ENCODE measurements at places on chromosomes 5 and 9.

DNA sequence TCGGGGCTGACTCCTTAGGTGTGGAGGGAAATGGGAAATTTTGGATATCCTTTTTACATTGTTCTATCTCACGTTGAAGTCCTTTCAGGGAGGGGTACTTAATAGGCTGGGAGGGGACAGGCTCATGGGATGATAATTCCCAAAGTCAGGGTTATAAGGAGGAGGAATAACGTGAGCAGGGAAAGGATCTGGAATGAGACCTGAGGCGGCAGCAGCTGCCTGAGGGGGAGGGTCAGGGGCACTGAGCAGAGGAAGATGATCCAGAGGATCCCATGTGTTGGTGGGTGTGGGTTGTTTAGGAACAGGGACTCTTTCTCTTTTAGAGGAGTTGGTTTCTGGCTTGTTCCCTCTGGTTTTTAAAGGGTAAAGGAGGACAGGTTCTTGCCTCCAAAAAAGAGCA, 18.7 kb downstream of the IFT74 start:
- no peak overlapping the region for H3K27ac ChIP-seq
- no peak overlapping the region for H3K4me3 ChIP-seq
- no peak for DNase-seq
- H3K27me3 ChIP-seq = no peaks in the 10 kb centered on the region
- peaks cover 2% of the 10 kb centered on the region for H3K4me1 ChIP-seq

DNA sequence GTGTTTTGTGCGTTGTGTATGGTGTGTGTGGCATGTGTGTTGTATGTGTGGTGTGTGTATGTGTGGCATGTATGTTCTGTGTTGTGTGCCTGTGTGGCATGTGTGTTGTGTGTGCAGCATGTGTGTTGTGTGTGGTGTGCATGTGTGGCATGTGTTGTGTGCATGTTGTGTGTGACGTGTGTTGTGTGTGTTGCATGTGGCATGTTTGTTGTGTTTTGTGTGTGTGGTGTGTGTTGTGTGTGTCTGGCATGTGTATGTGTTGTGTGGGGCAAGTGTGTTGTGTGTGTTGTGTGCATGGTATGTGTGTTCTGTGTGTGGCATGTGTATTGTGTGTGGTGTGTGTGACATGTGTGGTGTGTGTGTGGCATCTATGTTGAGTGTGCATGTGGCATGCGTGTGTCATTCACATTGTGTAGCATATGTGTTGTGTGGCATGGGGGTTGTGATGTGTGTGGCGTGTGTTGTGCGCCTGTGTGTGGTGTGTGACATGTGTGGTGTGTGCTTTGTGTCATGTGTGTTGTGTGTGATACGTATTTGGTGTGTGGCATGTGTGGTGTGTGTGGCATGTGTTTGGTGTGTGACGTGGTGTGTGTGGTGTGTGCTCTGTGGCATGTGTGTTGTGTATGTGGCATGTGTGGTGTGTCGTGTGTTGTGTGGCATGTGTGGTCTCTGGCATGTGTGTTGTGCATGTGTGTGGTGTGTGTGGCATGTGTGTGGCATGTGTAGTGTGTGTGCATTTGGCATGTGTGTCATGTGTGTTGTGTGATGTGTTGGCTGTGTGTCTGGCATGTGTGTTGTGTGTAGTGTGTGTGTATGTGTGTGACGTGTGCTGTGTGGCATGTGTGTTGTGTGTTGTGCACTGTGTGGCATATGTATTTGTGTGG, 46.6 kb upstream of the IRX4 start:
- peaks cover 16% of the 10 kb centered on the region for H3K27me3 ChIP-seq
- H3K27ac ChIP-seq = no peak overlapping the region
- H3K36me3 ChIP-seq = no peaks in the 10 kb centered on the region
- DNase-seq = no peak
- no peaks in the 10 kb centered on the region for H3K4me1 ChIP-seq

DNA sequence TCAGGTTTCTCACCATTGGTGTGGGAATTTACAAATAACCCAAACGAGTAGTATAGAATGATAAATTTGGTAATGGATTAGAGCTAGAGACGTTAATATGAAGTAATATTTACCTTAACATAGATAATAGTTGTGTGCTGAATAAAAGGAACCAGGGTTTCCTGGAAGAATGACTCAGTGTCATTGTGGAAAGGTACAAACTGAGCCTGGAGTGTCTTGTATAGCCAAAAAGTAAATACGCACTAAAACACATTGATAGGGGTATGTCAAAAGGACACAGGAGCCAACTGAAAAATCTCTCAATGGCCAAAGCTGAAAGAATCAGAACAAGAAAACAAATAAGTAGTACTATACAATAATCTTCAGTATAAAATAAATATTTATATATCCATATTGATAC, 363.5 kb downstream of the SLCO4C1 start:
- no peak overlapping the region for H3K4me3 ChIP-seq
- H3K27ac ChIP-seq = no peak overlapping the region
- H3K27me3 ChIP-seq = no peaks in the 10 kb centered on the region
- no peak for DNase-seq
- H3K36me3 ChIP-seq = no peaks in the 10 kb centered on the region
- H3K4me1 ChIP-seq = no peaks in the 10 kb centered on the region

- H3K4me3 ChIP-seq = no peak overlapping the region
- H3K36me3 ChIP-seq = peaks cover 19% of the 10 kb centered on the region
- H3K27ac ChIP-seq = no peak overlapping the region
- peaks cover 20% of the 10 kb centered on the region for H3K4me1 ChIP-seq
- no peaks in the 10 kb centered on the region for H3K27me3 ChIP-seq
These were observed 61.4 kb upstream of the CKMT2 start for GRCh38 chr5:81171769-81172168.

DNA sequence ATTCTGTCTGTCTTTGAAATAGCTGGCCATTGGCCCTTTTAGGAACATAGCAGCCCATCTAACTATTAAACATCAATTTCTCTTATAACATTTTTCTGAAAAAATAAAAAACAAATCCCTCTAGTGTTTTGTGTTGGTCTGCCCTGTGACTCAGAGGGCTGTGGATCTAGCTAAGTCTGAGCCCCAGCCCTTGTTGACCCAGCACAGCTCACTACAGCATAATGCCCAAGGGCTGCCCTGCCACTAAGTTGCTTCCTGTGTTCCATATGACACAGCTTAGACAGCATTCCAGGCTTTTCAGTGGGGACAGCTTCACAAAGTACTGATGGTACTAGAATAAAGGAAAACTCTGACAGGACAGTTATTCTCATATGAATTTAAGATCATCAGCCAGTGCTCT, 136.0 kb downstream of the SCAMP1 start:
- no peak overlapping the region for H3K4me3 ChIP-seq
- no peaks in the 10 kb centered on the region for H3K36me3 ChIP-seq
- DNase-seq = no peak
- H3K4me1 ChIP-seq = peaks cover 2% of the 10 kb centered on the region

GRCh38 chr5:179696603-179697002, 2.2 kb upstream of the CANX start:
- H3K4me1 ChIP-seq = peaks cover 27% of the 10 kb centered on the region
- no peaks in the 10 kb centered on the region for H3K27me3 ChIP-seq
- H3K36me3 ChIP-seq = no peaks in the 10 kb centered on the region
- no peak overlapping the region for H3K4me3 ChIP-seq
- H3K27ac ChIP-seq = peak overlapping the region; percentile 98

DNA sequence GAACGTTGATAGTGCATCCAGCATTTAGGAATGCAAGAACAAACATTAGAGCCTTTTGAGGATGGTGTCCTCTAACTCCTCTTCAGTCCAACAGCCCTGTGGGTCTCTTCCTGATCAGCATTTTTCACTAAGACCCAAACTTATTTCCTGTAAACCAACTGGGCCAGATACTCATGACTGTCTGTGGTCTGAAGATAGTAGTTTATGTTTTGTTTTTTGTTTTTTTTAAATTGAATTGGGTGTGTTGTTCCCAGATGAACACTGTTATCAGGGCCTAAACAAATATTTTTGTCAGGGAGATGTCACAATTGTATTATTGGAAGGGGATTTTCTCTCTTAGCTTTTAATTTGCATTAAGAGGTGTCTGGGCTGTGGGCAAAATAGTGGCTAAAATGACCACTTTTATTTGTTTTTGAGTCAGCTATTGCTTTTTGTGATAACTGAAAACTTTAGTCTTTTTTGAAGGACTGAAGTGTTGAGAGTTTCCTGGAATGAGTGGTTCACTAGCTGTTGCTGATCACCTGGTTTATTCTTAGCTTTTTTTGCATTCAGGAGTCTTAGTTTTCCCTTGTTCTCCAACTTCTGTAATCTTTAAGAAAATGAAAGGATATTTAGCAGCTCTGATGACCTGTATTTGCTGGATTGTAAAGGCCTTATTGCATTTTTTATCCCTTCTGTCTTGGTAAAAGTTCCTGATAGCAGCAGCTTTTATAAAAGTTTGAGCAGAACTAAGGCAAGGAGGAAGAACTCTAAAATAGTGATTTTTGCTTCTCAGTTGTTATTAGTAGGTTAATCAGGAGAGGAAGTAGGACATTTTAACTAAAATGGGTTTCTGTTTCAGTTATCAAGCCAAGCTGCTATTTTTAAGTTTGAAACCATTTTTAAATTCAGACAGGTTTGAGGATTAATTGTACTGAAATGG, 5.5 kb downstream of the MAN2A1 start:
- H3K27ac ChIP-seq = peak overlapping the region; percentile 95
- peak overlapping the region; percentile 72 for H3K4me3 ChIP-seq
- peaks cover 66% of the 10 kb centered on the region for H3K4me1 ChIP-seq
- H3K36me3 ChIP-seq = peaks cover 2% of the 10 kb centered on the region
- DNase-seq = no peak

DNA sequence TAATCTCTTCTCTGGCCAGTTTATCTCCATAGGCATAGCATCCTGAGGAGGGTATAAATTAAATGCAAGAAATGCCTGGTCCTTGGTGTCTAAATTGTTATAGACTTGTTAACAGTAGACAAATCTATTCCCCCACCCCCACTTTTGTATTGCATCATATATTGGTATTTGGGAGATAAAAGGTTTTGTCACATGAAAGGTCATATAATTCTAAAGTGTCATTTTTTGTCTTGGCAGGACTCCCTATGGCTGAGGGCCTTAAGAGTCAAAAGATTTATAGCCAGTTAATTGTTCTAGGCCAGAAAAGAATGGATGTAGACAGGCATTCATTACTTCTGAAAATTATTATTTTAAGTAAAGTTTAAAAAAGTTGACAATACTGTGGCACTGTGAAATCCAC, 90.3 kb upstream of the MOCS2 start:
- no peaks in the 10 kb centered on the region for H3K4me1 ChIP-seq
- DNase-seq = no peak
- H3K27ac ChIP-seq = no peak overlapping the region
- peaks cover 4% of the 10 kb centered on the region for H3K27me3 ChIP-seq
- H3K4me3 ChIP-seq = no peak overlapping the region
- H3K36me3 ChIP-seq = no peaks in the 10 kb centered on the region

DNA sequence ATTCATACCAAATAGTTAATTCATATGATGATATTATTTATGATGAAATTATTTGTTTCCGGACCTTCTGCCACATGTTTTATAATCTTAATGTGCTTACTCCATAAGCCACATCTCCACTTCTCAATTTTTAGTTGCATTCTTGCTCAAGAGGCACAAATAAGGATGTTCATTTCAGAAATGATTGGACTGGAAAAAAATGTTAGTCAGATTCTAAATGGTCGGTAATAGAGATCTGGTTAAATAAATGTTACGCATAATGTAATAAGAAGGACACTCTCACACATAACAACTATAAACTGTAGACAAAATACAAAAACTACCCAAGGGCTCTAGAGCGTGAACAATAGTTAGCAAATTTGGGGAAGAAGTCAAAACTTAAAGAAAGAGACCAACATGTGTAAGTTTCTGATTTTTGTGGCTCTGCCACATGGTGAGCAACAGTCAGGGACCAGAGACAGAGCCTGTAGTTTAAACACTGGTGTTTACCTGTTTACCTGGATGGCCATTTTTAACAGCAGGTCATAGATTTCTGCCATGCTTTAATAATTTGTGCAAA, 554.3 kb upstream of the CLINT1 start:
- H3K4me3 ChIP-seq = no peak overlapping the region
- DNase-seq = no peak
- H3K27ac ChIP-seq = no peak overlapping the region

- no peak for DNase-seq
- peaks cover 80% of the 10 kb centered on the region for H3K27me3 ChIP-seq
- H3K4me3 ChIP-seq = no peak overlapping the region
- no peak overlapping the region for H3K27ac ChIP-seq
These were observed 16.8 kb downstream of the NR6A1 start for GRCh38 chr9:124754289-124754688.

GRCh38 chr9:90803860-90804593, 2.4 kb downstream of the SYK start:
- DNase-seq = no peak
- peaks cover 89% of the 10 kb centered on the region for H3K27me3 ChIP-seq
- H3K4me1 ChIP-seq = peaks cover 7% of the 10 kb centered on the region
- H3K27ac ChIP-seq = no peak overlapping the region
- peaks cover 3% of the 10 kb centered on the region for H3K36me3 ChIP-seq
- H3K4me3 ChIP-seq = no peak overlapping the region

- peaks cover 13% of the 10 kb centered on the region for H3K4me1 ChIP-seq
- no peak for DNase-seq
- no peaks in the 10 kb centered on the region for H3K27me3 ChIP-seq
- no peak overlapping the region for H3K27ac ChIP-seq
- H3K4me3 ChIP-seq = no peak overlapping the region
These were observed 12.7 kb downstream of the RECK start for GRCh38 chr9:36049408-36049807.

GRCh38 chr5:16733331-16734006, 116.7 kb upstream of the RETREG1 start:
- H3K4me1 ChIP-seq = no peaks in the 10 kb centered on the region
- no peak overlapping the region for H3K27ac ChIP-seq

DNA sequence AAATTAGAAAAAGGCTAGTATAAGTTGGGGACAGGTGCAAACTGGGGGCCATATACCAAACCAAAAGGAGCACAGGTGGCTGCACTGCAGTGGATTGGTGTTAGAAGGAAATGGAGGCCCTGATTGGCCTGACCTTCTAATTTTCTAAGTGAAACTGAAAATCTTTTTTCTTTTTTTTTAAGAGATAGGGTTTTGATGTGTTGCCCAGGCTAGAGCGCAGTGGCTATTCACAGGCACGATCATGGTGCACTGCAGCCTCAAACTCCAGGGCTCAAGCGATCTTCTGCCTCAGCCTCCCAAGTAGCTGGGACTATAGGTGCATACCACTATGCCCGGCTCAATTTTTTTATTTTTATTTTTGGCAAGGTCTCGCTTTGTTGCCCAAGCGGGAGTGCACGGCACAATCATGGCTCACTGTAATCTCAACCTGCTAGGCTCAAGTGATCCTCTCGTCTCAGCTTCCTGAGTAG, 9.8 kb upstream of the CCDC69 start:
- no peak for DNase-seq
- H3K4me3 ChIP-seq = no peak overlapping the region
- peaks cover 7% of the 10 kb centered on the region for H3K4me1 ChIP-seq
- H3K36me3 ChIP-seq = peaks cover 6% of the 10 kb centered on the region
- H3K27ac ChIP-seq = no peak overlapping the region

DNA sequence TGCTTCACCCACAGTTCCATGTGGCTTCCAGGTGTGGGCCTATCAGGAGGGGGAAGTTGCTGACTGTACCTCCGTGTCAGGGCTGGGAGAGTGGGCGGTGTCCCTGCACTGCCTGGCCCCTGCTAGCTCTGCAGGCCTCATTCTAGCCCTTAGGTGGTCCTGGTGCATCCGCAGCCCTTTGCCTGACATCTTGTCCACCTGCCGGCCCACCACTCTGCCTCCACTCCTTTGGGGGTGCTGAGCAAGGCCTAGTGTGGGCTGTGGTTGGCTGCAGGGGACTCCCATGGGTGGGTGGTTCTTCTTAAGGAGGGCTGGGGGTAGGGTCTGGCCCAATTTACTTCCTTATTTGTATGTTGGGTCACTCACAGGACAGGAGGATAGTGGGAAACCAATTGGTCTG, 66.9 kb downstream of the HSPA4 start:
- DNase-seq = no peak
- H3K27ac ChIP-seq = no peak overlapping the region
- peaks cover 10% of the 10 kb centered on the region for H3K27me3 ChIP-seq
- H3K4me1 ChIP-seq = peaks cover 11% of the 10 kb centered on the region
